ENCODE measurements at places on chromosomes 1 and 21. TPM values are rescaled to one million over a fixed set of nuclear protein-coding genes. Genes with fewer than 3 reads are reported as not detected.

IGSF8 gene
- 13.7 TPM for total RNA-seq

KCNJ15 gene
- total RNA-seq = 15.5 TPM

POTED gene
- not detected for total RNA-seq

IL10 gene
- total RNA-seq = 0.84 TPM

TDRD5 gene
- total RNA-seq = not detected

GRCh38 chr1:183505454-183506089 lies 33.3 kb downstream of the SMG7 start:
- no peak for ATAC-seq

GRCh38 chr1:173508541-173508940 lies 31.4 kb downstream of the PRDX6 start:
- no peak for ATAC-seq

GRCh38 chr1:179995576-179995975 lies 41.0 kb downstream of the CEP350 start:
- ATAC-seq = no peak

DNA sequence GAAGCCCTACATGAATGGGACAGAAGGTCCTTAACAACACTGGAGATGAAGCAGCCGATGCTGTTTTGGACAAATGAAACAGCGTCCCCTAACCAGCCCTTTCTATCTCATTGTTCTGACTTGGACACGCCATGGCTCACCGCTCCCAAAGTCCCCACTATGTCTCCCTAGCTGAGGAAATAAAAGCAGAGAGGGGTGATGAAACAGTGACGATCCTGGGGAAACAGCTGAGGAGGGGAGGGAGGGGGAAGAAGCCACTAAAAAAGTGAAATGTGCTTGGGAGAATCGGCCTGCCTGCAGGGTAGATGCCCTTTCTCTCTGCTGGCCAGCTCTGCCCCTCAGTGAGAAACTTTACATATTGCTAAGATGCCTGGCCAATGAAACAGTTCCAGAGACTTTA lies 1.1 kb upstream of the ACKR1 start:
- no peak for ATAC-seq

GRCh38 chr1:87017998-87018672 lies 103.7 kb downstream of the HS2ST1 start:
- ATAC-seq = no peak

- peak; percentile 73 for ATAC-seq
Measured at GRCh38 chr21:15309721-15310120, 244.9 kb upstream of the NRIP1 start.

DNA sequence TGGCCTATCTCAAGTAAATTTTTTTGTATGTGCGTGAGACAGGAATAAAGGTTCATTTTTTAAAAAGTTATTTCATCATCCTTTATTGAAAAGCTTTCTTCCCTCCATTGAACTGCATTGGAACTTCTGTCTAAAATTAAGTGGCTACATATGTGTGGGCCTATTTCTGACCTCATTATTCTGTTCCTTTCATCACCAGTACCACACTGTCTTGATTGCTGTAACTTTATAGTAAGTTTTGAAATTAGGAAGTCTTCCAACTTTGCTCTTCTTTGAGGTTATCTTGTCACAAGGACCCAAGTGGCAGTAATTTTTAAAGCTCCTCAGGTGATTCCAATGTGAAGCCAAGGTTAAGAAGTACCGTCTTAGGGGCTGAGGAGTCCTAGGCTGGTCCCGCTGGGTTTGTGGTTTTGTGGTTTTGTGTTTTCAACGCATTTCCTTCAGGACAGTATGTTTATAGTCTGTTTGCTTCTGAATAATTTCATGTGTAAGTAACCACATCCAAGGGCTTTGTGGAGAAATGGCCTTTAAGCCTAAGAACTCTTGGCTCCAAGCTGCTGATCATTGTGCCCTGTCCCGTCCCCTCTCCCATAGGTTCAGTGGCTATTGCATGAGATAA lies 12.4 kb upstream of the SCAF4 start:
- ATAC-seq = no peak

Measured in esophagus mucosa (tissue), 1 donor.